ENCODE measurements at places on chromosomes 5 and 9. TPM values are rescaled to one million over a fixed set of nuclear protein-coding genes. Genes with fewer than 3 reads are reported as not detected.

DNA sequence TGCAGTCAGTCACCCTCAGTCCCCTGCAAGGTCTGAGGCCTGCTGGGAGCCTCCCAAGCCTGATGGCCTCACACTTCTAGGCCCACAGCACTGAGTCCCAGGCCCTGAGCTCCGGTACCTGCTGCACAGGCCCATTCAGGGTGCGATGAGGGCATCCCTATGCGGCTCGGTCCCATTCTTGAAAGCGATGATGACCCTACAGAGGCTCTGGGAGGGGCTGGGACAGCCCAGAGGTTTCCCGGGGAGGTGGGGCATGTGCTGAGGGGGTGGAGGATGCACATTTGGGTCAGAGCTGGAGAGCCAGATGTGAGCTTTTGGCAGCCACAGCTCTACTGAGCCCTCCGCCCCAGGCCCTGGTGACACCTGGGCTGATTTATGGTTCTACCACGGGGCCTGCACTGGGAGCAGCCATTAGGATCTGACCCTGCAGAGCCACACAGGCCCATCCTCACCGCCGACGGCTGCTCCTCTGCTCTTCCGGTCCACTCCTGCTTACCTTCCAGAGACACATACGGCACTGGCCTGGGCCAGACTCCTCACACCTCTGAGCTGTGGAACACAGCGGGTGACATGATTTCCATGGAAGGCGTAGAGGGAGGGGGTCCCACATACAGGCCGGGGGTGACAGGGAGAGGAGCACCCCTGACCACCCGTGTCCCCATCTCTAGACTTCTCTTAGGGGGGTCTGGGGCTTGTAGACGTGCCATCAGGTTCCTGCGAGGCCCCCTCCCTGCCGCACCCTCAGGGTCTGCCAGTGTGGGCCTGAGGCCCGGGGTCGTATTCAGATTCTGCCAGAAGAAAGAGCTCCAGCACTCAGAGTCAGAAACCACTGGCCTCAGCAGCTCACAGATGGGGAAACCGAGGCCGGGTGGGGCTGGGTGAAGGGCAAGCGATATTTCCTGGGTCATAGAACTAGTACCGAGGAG is 53.4 kb downstream of the COL23A1 start:
- no peak for DNase-seq
- no peaks in the 10 kb centered on the region for H3K36me3 ChIP-seq
- no peaks in the 10 kb centered on the region for H3K27me3 ChIP-seq
- H3K4me3 ChIP-seq = no peak overlapping the region
- no peaks in the 10 kb centered on the region for H3K4me1 ChIP-seq

DNA sequence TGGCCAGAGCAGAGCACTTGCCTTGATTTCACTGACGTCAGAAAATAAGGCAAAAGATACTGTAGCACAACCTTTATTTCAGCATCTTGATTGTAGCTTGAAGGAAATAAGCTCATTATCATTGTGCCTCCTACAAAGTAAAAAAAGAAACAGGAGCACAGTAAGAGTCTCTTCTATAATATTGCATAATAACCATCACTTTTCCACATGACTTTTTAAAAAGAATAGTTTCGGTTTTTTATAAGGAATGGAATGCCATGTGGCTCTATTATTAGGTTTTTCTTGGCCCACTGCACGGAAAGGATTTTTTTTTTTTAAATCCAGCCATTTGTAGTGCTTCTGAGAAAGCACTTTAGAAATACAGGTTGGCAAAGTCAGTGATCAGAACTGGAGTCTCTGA is 655.3 kb downstream of the LRRC70 start:
- no peak overlapping the region for H3K27ac ChIP-seq
- H3K4me3 ChIP-seq = no peak overlapping the region
- no peaks in the 10 kb centered on the region for H3K36me3 ChIP-seq

DNA sequence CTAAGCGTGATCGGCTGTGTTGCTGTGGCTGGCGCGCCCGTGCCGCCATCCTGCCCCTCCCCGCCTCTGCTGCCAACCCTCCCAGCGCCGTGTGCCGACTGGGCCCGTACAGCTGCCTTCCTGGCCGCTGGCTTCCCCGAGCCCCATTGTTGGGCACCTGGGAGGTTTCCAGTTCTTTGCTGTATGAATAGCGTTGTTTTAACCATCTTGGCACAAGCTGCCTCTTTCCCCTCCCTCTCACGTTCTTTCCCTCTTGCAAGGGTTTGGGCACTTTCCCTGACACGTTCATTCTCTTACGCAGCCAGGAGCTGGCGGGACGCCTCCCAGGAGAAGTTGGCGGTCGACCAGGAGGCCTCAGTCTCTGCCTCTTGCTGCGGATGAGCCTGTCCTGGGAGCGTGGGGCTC is 43.1 kb upstream of the RXRA start:
- no peak for DNase-seq
- peaks cover 3% of the 10 kb centered on the region for H3K27me3 ChIP-seq
- no peaks in the 10 kb centered on the region for H3K36me3 ChIP-seq
- no peak overlapping the region for H3K27ac ChIP-seq

TEK gene
- total RNA-seq = not detected

DNA sequence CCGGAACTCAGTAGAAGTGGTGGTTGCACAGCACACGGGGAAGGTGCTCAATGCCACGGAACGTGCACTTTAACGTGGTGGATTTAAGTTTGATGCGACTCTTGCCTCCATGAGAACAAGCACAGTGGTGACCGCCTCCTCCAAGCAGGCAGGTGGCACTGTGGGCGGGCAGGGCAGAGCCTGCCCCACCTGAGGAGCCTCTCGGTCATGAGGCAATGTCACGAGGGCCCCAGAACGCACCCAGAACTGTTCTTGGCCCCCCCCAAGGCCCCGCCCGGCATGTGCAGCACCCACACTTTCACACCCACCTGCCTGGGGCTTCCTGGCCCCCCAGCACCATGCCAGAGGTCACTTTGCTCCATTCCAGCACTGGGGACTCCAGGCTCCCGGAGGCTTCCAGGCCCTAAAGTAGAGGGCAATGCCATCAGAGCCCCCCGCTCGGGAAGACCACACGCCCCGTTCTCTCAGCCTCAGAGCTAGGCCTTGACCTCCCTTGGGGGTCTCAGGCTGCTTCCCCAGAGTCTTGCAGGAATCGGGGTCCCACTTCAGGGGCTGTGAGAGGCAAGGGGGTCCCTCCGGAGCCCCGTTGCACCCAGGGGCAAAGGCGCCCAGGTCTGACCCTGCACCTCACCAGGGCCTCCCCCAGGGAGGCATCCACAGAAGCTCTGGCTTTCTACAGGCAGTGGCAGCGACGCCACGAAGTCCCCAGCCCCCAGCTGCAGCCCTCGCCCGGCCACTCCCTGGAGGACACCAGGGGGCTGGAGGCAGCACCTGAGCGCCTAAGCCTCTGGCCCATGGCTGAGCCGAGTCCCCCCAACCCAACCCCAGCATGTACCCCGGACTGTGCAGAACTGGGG is 14.0 kb downstream of the CCDC187 start:
- H3K4me3 ChIP-seq = no peak overlapping the region
- DNase-seq = no peak
- no peaks in the 10 kb centered on the region for H3K36me3 ChIP-seq
- H3K4me1 ChIP-seq = no peaks in the 10 kb centered on the region

DNA sequence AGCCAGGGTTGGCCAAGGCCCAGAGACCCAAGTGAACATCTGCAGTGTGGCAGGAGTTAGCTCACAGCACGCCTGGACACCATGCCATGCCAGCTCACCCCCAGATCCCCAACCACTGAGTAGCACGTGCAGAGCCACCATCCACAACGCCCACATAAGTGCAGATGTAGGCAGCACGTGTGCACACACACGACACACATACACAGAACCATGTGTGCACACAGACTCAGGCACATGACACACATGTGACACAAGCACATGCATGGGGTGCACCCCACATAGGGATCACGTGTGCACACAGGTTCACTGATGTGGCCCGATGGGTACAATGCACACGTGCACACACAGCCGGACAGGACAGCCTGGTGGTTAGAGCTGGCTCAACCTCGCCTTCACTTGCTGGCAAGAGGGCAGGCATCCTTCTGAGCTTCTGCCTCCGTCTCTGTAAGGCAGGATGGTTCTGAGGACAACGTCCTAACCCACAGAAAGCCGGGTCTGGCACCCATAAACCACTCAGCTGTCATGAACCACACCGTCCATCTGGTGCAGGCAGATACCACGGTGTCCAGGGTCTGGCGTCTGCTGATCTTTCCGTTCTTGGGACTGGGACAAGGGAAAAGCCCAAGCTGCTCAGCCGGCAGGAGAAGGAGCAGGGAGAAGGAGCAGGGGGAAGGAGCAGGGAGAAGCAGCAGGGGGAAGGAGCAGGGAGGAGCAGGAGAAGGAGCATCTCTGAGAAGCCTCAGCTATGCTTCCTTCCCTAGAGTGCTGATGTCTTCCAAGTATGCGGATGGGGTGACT is 12.0 kb downstream of the LRRC26 start:
- no peak overlapping the region for H3K27ac ChIP-seq
- no peaks in the 10 kb centered on the region for H3K36me3 ChIP-seq
- H3K4me3 ChIP-seq = no peak overlapping the region
- peaks cover 59% of the 10 kb centered on the region for H3K27me3 ChIP-seq
- peaks cover 13% of the 10 kb centered on the region for H3K4me1 ChIP-seq
- DNase-seq = no peak

DNA sequence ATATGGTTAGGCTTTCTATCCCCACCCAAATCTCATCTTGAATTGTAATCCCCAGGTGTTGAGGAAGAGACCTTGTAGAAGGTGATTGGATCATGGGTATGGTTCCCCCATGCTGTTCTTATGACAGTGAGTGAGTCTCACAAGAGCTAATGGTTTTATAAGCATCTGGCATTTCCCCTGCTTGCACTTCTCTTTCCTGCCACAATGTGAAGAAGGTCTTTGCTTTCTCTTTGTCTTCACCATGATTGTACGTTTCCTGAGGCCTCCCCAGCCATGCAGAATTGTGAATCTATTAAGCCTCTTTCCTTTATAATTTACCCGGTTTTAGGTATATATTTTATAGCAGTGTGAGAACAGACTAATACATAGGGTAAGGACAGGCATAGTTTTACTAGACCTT is 334.5 kb downstream of the TLR4 start:
- no peak overlapping the region for H3K4me3 ChIP-seq
- H3K4me1 ChIP-seq = no peaks in the 10 kb centered on the region
- H3K27me3 ChIP-seq = no peaks in the 10 kb centered on the region
- no peak for DNase-seq
- H3K27ac ChIP-seq = no peak overlapping the region

DNA sequence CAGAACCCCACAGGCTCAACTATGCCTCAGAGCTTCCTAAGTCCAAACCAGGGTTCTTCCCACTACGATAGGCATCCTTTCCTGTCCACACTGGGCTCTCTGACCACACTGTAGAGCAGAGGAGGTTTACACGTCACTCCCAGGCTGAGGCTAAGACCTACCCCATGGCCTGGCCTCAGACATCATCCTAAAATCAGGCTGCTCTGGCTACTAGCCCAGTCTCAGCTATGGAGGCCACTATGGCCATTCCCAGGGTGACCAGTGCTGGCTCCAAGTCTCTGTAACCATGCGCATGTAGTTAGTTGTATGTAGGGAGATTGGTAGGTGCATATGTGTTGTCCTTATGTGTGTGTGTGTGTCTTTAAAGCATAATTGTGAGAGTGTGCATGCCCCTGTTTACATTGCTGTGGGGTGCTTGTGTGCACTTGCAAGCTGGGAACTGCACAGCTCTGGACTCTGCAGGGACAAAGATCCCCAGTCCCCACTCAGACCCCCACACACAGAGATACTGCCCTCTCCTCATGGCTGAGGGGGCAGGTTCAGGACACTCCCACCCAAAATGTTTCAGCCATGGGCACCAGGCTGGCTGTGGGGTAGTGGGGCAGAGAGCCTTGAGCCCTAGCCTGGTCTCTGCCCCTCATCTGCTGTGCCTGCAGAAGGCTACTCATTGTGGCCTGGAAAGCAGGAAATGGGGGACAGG is 12.3 kb downstream of the PDLIM4 start:
- H3K27ac ChIP-seq = no peak overlapping the region
- no peaks in the 10 kb centered on the region for H3K36me3 ChIP-seq
- H3K4me1 ChIP-seq = peaks cover 15% of the 10 kb centered on the region
- DNase-seq = no peak
- no peak overlapping the region for H3K4me3 ChIP-seq

GRCh38 chr5:10595293-10595671 is 31.4 kb downstream of the ANKRD33B start:
- peaks cover 36% of the 10 kb centered on the region for H3K36me3 ChIP-seq
- peaks cover 43% of the 10 kb centered on the region for H3K4me1 ChIP-seq
- DNase-seq = no peak
- peaks cover 15% of the 10 kb centered on the region for H3K27me3 ChIP-seq

ACSL6 gene
- 4.6 TPM for total RNA-seq

- H3K27ac ChIP-seq = no peak overlapping the region
- DNase-seq = no peak
- H3K4me1 ChIP-seq = no peaks in the 10 kb centered on the region
- H3K27me3 ChIP-seq = peaks cover 14% of the 10 kb centered on the region
- H3K36me3 ChIP-seq = no peaks in the 10 kb centered on the region
- H3K4me3 ChIP-seq = no peak overlapping the region
Measured at GRCh38 chr5:66417781-66418180, 178.4 kb upstream of the MAST4 start.

FNBP1 gene
- total RNA-seq = 198 TPM

GRCh38 chr5:368183-369084 is 46.9 kb downstream of the AHRR start:
- H3K4me3 ChIP-seq = no peak overlapping the region
- H3K4me1 ChIP-seq = peaks cover 45% of the 10 kb centered on the region
- no peaks in the 10 kb centered on the region for H3K27me3 ChIP-seq
- peak; percentile 46 for DNase-seq
- peaks cover 59% of the 10 kb centered on the region for H3K36me3 ChIP-seq

PRDM9 gene
- total RNA-seq = not detected

DNA sequence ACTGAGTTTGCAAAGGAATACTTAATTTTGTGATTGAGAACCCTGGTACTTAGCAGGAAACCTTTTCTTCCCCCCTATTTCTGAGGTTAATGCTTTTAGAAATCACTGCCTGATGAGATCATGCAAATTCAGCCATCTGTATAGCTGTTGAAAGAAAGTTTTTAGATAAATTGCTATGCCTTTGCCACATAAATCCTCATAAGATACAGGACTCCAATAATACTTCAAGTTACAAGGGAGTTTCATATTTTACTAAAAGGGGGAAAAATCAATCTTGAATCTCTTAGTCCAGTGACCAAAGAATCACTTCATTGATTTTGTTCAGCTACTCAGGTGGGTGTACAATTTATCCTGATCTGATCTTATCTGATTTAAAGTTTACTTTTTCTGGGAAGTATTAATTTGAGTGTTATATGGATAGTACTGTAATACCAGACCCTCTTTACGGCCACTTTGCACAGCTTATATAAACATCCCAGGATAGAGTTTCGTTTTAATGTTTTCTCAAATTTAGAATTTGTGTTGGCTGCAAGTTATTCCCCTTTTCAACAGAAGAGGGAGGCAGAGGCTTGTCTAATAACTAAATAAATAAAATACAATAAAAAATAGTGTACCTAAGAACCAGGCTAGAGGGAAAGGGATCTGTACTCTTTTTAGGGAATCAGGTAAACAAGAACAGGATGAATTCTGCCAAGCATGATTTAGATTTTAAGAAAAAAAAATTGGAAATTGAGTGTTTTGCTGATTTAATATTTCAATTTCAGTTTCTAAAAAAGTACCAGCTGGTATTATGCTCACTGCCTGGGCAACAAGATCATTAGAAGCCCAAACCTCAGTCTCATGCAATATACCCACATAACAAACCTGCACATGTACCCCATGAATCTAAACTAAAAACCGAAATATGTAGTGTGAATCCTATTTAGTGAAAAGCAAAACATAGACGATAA is 69.1 kb downstream of the PSAT1 start:
- H3K27ac ChIP-seq = no peak overlapping the region
- H3K27me3 ChIP-seq = peaks cover 9% of the 10 kb centered on the region
- H3K4me1 ChIP-seq = no peaks in the 10 kb centered on the region
- no peaks in the 10 kb centered on the region for H3K36me3 ChIP-seq

GPR151 gene
- total RNA-seq = not detected

GRCh38 chr5:96347502-96348292 is 85.4 kb downstream of the PCSK1 start:
- no peaks in the 10 kb centered on the region for H3K36me3 ChIP-seq
- no peak overlapping the region for H3K27ac ChIP-seq
- H3K4me1 ChIP-seq = peaks cover 22% of the 10 kb centered on the region
- no peak overlapping the region for H3K4me3 ChIP-seq

Measured in activated naive CD8-positive, alpha-beta T cell treated with anti-CD3 and anti-CD28 coated beads for 36 hours (primary cell).